CD8-positive, alpha-beta T cell (primary cell): ENCODE measurements at places on chromosomes 13 and 19.

DNA sequence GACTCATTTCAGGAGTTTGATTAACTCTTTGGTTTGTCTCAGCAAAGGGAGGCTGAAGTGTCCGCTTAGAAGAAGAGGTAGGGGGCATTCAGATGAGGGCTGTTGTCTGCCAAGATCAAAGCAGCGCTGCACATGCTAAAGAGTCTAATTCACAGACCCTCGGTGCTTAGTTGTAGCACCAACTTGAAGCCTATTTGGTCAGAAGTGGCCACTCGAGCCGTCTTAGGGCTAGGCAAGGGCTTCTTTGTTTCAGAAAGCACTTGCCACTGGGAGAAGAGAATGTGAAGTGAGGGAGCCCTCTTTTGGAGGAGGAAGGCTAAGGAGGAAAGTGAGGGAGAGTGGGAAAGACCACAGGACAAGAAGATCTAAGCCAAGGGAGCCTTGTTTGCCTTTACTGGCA, 313.4 kb upstream of the TMTC4 start:
- DNase-seq = no peak

DNA sequence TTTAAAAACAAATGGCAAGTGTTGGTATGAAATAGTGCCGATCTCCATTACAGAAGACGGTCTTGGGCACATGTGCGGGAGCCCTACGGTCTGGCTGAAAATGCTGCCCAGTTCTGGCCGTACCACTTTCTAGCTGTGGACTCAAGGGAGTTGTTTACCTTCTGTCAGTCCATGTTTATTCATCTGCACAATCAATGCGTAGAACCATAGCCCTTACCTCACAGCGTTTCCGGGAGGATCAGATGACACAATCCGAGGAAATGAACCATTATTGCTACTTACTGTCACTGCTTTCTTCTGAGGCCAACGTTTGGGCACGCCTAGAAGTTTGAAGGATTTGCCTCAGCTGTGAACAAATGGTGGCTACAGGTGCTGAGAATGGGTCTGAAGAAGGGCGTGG, 31.2 kb downstream of the GADD45B start:
- peak; percentile 48 for DNase-seq

GRCh38 chr13:109738298-109738746, 48.1 kb downstream of the IRS2 start:
- DNase-seq = no peak

DNA sequence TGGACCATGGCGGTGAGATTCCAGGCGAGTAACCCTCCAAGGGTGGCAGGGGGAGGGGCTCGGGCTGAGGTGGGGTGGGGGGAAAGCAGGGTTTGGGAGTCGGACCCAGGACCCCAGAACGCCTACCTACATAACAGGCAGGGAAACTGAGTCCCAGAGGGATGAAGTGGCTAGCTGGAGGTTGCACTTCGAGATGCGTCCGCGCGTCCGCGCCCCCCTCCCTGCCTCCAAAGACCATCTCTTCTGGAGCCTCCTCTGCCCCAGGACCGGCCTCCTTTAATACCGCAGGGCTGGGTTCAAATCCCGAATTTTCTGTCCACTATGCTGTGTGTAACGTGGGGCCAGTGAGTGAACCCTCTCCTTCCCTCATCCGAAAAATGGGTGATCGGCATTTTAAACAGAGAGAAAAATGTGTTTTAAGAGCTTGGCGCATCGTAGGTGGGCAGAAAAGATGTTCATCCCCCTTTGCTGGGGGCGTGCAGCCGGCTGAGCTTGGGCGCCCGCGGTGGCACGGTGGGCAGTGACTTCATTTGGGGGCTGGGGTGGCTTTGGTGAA, 13.8 kb downstream of the TJP3 start:
- DNase-seq = no peak

GRCh38 chr13:77537289-77537919, 1.9 kb downstream of the SCEL start:
- DNase-seq = no peak
